ENCODE measurements at places on chromosomes 11 and 22.

DNA sequence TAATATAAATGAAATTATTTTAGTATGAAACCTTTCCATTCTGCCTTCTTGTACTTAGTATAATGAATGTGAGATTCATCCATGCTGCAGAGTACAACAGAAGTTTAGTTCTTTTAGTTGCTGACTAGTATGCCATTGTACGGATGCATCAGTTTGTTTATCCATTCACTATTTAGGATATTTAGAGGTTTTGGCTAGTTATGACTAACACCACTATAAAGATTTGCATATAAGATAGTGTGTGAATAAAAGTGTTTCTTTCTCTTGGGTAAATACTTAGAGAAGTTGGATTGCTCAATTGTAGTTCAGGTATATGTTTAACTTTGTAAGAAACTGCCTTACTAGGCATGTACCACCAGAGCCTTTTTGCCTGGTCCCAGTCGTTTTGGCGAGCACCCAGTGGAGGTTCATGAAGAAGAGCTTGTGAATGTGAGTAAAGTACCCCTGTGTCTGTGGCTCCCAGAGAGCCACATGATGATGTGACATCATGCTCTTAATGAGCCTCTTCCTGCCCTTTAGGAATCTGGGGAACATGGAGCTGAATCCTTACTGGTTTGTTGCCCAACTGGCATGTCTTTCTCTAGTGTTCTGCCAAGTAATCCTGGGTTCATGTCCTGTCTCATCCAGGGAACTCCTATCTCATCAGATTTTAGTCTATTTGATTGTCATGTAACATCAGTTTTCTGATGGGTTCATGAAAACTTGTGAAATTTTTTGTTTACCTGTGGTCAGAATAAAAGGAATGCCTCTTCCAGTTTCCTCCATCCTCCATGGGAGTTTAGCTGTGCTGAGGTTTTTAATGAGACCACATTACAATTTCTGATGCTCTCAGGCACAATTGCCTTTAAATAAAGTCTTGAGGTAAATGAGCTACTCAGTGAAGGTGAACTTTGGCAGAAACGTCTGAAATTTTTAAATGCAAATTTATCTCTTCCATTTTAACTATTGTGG, 234.8 kb downstream of the CASP12 start:
- no peak for DNase-seq

- DNase-seq: no peak
Observed at GRCh38 chr11:66969584-66970225, 5.4 kb upstream of the C11orf86 start.

- DNase-seq: peak; percentile 9
Observed at GRCh38 chr11:9664276-9665171, 647 bp downstream of the SWAP70 start.

- DNase-seq: no peak
Observed at GRCh38 chr22:31639436-31640039, 22.5 kb downstream of the PISD start.

DNA sequence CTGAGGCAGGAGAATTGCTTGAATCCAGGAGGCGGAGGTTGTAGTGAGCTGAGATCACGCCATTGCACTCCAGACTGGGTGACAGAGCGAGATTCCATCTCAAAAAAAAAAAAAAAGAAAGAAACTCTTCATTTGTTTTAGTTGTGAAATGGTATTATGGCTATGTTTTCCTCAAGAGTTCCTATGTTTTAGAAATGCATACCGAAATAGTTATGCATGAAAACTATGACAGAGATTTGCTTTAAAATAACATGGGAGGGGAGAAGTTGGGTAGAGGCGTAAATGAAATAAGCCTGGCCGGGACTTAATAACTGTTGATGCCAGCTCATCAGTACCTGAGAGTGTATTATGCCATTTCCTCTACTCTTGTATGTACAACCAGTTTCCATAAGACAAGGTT, 48.3 kb downstream of the FEZ1 start:
- DNase-seq: no peak

- DNase-seq: no peak
Observed at GRCh38 chr11:110089617-110090282, 3.4 kb upstream of the ZC3H12C start.

DNA sequence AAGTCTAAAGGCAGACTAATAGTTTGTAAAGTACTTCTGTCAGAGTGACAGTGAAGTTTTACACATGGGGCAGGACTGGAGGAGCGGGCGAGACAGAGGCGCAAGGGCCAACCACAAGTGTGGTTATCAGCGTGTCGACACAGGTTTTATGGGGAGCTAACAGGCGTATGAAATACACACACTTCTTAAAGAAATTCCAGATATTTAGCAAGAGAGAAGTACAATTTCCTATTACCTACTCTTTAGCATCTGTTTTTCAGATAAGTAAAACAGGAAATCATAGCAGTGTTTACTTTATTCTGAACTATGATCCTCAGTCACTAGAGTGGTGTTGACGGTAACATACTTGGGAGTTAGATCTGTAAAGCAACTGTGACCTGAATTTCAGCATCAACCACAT, 22.5 kb downstream of the VSIG10L2 start:
- DNase-seq: no peak

DNA sequence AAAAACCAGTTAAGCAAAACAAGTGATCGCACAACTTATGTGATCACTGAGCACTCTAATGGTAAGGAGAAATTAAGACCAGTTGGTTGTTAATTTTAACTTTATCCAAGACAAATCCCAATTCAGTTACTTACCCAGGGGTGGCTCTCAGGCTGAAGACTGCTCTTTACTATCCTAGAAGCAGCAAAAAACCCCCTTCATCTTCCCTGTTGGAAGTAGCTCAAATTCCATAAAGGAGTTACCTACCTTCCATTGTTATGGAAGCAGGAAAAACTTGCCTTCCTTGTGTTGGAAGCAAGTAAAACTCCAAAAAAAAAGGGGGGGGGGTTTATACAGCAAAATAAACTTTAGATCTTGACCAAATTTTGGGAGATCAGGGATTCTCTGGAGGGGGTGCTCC, 5.2 kb upstream of the MRPL16 start:
- DNase-seq: no peak

DNA sequence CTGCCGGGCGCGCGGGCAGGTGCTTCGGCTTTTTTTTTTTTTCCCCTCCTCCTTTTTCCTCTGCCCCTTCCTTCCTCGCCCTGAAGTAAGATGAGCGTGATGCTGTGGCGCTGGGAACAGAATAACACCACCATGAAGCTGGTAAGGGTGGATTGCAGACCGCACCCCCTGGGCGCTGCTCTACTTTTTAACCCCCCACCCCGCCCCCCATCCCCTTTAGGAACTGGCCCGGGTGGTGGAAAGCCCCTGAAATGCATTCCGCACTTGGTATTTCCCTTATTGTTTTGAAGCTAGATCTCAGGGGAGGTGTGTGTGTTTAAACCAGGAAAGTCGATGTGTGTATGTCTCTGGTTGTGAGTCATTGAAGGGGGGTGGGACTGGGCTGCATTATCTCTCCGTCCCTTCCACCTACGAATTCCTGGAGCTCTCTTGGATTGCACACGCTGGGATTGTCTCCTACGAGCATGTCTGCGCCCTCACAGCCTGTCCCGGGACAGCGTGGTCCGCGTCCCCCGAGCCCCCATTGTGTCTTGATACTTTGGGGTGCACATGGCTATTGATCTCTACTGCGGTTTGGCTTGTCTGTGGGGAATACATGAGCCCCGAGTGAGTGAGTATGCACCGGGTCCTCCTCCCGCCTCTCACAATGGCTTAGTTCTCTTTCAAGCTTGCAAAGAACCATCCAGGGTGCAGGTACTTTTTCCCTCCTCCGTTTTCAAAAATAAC, 64.9 kb downstream of the NAV2 start:
- no peak for DNase-seq

DNA sequence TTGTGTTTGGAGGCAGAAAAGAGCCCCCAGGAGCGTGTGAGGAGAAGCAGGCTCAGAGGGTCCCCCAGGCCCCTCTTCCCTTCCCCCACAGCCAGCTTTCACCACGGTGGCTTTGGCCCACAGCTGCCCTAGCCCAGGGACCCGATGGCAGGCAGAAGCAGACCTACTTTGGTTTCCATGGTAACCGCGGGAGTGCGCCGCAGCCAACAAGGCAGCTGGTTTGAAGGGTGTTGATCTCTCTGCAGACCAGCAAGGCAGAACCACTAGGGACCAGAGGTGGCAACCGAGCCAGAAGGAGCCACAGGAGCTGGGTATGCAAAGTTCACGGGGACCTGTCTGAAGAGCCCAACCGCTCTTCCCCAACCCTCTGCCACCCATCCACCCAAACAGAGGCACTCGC, 69.4 kb downstream of the BUD13 start:
- DNase-seq: no peak

DNA sequence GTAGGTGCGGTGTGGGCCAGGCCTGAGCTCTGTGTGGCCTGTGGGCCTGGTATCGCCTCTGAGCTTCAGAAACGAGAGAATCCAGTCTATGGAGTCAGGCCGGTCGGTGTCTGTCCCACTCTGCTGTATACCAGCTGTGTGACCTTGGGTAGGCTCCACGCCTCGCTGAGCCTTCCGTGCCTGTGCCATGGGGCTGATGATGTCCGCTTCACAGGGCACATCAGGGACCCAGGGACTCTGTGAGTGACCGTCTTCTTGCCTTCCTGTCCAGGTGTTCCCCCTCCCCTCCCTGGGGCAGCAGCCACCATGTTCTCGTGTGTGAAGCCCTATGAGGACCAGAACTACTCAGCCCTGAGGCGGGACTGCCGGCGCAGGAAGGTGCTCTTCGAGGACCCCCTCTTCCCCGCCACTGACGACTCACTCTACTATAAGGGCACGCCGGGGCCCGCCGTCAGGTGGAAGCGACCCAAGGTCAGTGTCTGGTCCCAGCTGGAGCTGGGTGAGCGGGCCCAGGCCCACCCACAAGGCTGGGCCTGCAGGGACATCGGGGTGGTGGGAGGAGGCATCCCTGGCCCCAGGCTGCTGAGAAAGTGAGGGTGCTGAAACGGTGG, 17.9 kb downstream of the CAPN5 start:
- DNase-seq: no peak

DNA sequence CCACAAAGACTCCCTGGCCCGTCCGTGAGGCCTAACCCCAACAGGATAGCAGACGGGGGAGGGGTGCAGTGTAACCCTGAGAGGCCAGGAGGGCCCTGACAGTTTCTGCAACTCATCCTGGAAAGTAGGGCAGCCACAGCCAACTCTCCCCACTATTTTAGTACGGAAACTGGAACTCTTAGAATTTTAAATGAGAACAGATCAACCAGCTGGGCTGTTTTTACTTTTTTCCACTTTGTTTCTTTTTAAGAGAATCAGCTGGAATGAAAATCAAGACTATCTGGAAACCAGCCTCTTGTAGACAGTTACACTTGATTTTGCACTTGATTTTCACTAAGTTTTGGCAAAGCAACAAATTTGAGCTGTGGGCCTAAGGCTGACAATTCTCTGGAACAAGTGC, 42.7 kb upstream of the NRIP3 start:
- no peak for DNase-seq

DNA sequence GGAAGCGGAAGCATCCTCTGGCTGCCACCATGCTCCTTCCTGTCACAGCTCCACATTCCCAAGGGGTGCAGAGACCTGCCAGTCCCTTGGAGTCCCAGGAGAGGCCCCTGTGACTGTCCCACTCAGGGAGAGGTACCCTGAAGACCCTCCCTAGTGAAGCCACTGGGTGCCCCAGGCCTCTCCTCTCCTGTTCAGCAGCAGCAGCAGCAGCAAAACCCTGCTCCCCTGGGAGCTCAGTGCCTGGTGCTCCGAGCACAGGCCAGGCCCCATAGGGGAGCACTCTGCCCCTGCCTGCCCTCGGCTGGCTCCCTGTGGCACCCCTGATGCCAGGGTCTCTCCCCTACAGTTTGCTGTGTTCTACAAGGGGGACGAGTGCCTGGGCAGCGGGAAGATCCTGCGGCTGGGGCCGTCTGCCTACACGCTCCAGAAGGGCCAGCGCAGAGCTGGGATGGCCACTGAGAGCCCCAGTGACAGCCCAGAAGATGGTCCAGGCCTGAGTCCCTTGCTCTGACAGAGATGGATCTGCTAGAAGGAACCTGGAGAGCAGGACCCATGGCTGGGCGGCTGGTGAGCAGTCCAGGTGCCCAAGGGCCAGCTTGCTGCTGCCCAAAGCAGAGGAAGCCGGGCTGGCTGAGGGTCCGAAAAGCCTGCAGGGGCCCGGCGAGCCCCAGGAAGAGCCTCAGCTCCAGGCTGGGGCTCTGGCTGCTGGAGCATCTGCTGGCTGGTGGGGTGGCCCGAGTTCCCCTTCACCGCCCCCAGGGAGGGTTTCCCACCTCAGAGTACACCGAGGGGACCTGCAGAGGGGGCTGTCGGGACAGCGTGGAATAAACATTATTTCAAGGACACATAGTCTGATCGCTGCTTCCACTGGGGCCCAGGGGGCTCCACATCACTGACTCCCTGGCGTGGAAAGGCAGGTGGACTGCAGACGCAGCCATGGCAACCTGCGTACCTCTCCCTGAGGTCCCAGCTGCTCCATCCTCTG, 21.3 kb downstream of the TRMU start:
- DNase-seq: no peak

- no peak for DNase-seq
Observed at GRCh38 chr11:126930091-126930841, 70.3 kb downstream of the KIRREL3 start.

DNA sequence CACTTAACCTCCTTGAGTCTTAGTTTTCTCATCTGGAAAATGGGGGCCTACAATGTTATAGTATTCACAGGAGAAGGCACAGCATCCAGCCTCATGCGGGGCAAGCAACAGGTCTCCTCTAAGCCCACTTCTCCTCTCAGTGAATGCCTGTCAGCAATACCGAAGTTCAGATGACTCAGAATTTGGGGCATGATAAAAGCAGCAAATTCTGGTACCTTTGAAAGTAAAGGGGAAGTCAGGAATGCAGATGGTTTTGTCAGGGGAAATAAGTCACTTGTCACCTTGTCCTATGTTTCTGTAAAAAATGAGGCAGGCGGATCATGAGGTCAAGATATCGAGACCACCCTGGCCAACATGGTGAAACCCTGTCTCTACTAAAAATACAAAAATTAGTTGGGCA, 350.2 kb downstream of the LARGE1 start:
- no peak for DNase-seq

DNA sequence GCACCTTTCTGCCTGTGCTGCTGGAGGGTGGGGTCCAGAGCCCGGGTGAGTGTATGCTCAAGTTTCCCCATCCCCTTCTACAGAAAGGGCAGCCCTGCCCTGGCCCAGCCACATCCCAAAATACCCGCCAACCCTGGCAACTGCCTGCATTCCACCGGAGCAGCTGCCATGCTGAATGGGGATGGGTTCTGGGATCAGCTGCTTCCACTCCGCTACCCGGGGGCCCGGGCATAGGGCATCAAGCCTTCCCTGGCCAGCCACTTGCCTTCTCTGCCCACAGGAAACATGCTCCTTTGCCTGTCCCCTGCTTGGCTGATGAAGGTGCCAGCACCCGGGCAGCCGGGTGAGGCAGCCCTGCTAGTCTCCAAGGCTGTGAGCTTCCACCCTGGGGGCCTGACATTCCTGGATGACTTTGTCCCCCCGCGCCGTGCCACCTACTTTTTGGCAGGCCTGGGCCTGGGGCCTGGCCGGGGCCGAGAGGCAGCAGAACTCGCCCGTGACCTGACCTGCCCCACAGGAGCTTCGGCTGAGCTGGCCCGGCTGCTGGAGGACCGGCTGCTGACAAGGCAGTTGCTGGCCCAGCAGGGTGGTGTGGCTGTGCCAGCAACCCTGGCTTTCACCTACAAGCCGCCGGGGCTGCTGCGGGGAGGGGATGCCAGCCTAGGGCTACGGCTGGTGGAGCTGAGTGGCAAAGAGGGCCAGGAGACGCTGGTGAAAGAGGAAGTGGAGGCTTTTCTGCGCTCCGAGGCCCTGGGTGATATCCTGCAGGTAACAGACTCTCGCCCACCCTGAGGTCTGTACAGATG, 3.2 kb downstream of the CARNS1 start:
- no peak for DNase-seq

All from endothelial cell (in vitro differentiated cells).